ENCODE measurements at places on chromosomes 7 and 10. TPM values are rescaled to one million over a fixed set of nuclear protein-coding genes. Genes with fewer than 3 reads are reported as not detected.

GRCh38 chr7:7641129-7641663 is 644 bp downstream of the UMAD1 start:
- H3K4me1 ChIP-seq = peaks cover 38% of the 10 kb centered on the region
- no peaks in the 10 kb centered on the region for H3K27me3 ChIP-seq
- H3K4me3 ChIP-seq = peak overlapping the region; percentile 92
- DNase-seq = no peak
- peak overlapping the region; percentile 99 for H3K27ac ChIP-seq
- H3K36me3 ChIP-seq = peaks cover 35% of the 10 kb centered on the region

- H3K27me3 ChIP-seq = no peaks in the 10 kb centered on the region
- no peak overlapping the region for H3K27ac ChIP-seq
- H3K36me3 ChIP-seq = no peaks in the 10 kb centered on the region
- no peaks in the 10 kb centered on the region for H3K4me1 ChIP-seq
These were observed 39.3 kb downstream of the TAS2R41 start for GRCh38 chr7:143516981-143517380.

DNA sequence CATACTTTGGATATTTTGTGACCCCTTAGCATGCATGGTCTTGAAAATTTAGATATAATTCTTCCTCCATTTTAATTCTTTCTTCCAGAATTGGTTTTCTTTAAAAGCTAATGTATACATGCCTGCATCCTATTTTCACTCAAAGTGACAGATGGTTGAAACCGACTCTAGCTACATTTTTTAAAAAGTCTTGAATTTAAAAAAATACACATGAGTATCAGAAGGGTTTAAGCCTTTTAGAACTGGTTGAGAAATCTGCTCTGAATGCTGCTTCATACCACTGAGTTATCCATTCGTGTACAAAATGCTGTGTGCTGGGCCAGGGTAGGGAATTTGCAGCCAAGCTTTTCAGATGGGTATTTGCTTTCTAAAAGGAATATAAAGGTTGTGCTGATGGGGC is 16.5 kb downstream of the DYNC1I1 start:
- H3K36me3 ChIP-seq = no peaks in the 10 kb centered on the region
- peaks cover 4% of the 10 kb centered on the region for H3K27me3 ChIP-seq
- no peak overlapping the region for H3K27ac ChIP-seq
- H3K4me3 ChIP-seq = no peak overlapping the region

DNA sequence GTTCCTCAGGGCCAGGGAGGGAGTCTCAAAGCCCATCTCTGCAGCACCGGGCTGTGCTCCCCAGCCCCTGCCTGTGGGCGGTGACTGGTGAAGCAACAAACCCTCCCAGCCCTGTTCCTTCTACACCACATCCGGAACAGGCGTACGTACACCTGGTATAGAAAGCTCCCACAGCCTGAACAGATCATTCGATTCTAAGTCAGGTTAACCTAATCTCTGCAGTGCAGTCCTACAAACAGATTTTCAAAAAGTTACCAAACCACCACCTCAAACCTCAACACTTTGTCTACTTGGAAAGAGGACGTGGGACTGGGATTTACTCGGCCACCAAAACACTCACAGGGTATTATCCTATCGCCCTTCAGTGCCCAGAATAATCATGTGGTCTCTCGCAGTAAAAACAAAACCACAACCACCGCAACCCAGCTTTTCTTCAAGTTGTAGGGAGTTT is 238.4 kb downstream of the DIP2C start:
- H3K4me3 ChIP-seq = peak overlapping the region; percentile 55
- H3K4me1 ChIP-seq = peaks cover 41% of the 10 kb centered on the region
- H3K36me3 ChIP-seq = peaks cover 2% of the 10 kb centered on the region
- peak overlapping the region; percentile 89 for H3K27ac ChIP-seq
- DNase-seq = peak; percentile 81
- peaks cover 4% of the 10 kb centered on the region for H3K27me3 ChIP-seq

- no peak overlapping the region for H3K27ac ChIP-seq
- H3K4me3 ChIP-seq = no peak overlapping the region
- no peaks in the 10 kb centered on the region for H3K36me3 ChIP-seq
- no peak for DNase-seq
These were observed 737 bp downstream of the CABCOCO1 start for GRCh38 chr10:61663466-61663865.

DNA sequence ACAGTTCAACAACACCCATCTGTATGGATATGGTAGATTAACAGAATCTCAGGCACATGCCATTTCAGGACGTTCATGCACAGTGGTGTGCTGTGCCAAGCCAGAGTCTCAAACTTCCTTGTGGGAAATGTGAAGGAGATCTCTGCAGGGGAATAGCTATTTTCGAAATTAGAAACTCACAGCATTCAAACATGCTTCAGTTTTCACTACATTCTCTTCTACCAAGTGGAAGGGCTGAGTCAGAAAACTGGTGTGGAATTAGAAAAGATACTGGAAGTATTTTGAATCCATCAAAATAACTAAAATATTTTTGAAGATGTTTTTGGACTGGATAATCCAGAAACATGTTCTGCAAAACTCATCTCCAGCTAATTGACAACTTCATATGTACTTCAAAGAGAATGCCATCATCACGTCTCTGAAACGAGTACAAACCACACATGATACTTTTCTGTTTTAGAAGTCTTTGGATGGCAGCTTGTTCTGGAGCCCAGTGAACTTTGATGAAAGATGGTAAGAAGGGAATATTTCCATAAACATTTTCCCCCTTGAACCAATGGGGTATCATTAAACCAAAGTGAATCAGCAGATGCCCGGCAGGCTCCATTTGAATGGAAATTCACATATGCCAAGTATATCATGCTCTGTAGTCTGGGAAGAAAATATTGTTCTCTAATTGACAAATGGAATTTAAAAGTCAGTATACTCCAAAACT is 616.3 kb upstream of the IGFBP3 start:
- no peak overlapping the region for H3K27ac ChIP-seq
- DNase-seq = no peak
- H3K36me3 ChIP-seq = no peaks in the 10 kb centered on the region

GRCh38 chr10:125721035-125721434 is 1.5 kb downstream of the EDRF1 start:
- H3K36me3 ChIP-seq = peaks cover 40% of the 10 kb centered on the region
- peak overlapping the region; percentile 66 for H3K27ac ChIP-seq
- no peak for DNase-seq
- H3K4me3 ChIP-seq = peak overlapping the region; percentile 88
- peaks cover 30% of the 10 kb centered on the region for H3K4me1 ChIP-seq

DNA sequence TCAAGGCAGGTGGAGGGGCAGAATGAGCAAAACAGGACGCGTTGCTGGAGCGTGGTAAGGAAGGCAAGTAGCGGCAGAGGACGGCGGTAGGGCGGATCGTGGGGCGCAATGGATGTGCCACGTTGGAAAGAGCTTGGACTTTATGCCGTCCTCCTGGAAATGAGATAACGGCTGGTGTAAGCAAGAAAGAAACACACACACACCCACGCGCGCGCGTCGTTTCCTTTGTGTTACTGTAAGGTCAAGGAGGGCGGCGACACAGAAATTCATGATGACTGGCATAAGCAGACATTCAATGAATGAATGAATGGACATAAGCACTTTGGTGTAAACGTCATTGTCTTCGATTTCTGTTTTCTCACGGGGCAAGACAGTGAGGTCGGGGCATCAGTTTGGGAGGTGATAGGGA is 683 bp upstream of the ENTPD7 start:
- peak overlapping the region; percentile 78 for H3K4me3 ChIP-seq
- peaks cover 22% of the 10 kb centered on the region for H3K4me1 ChIP-seq
- no peaks in the 10 kb centered on the region for H3K36me3 ChIP-seq
- peaks cover 24% of the 10 kb centered on the region for H3K27me3 ChIP-seq
- H3K27ac ChIP-seq = peak overlapping the region; percentile 85
- peak; percentile 34 for DNase-seq

DNA sequence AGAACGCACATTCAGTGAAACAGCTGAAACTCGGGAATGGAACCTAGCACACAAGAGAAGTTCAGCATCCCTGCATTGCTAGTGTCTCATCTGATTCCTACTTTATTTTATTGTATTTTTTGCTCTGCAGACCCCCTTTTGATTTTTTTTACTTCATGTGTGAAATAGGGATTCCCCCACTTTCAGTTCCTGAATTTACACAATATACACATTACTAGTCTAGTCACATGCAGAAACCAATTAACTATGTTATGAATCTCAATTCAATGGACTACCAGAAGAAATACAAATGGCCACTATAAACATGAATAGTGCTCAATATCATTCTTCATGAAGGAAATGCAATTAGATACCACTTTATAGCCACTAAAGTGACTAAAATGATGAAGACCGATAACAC is 386.1 kb upstream of the COBL start:
- no peaks in the 10 kb centered on the region for H3K27me3 ChIP-seq
- no peak overlapping the region for H3K27ac ChIP-seq
- no peaks in the 10 kb centered on the region for H3K36me3 ChIP-seq
- no peak overlapping the region for H3K4me3 ChIP-seq
- no peaks in the 10 kb centered on the region for H3K4me1 ChIP-seq

- no peak for DNase-seq
- H3K36me3 ChIP-seq = no peaks in the 10 kb centered on the region
- no peaks in the 10 kb centered on the region for H3K27me3 ChIP-seq
- peaks cover 4% of the 10 kb centered on the region for H3K4me1 ChIP-seq
- no peak overlapping the region for H3K27ac ChIP-seq
These were observed 163.5 kb upstream of the NEBL start for GRCh38 chr10:21060626-21061025.

DNA sequence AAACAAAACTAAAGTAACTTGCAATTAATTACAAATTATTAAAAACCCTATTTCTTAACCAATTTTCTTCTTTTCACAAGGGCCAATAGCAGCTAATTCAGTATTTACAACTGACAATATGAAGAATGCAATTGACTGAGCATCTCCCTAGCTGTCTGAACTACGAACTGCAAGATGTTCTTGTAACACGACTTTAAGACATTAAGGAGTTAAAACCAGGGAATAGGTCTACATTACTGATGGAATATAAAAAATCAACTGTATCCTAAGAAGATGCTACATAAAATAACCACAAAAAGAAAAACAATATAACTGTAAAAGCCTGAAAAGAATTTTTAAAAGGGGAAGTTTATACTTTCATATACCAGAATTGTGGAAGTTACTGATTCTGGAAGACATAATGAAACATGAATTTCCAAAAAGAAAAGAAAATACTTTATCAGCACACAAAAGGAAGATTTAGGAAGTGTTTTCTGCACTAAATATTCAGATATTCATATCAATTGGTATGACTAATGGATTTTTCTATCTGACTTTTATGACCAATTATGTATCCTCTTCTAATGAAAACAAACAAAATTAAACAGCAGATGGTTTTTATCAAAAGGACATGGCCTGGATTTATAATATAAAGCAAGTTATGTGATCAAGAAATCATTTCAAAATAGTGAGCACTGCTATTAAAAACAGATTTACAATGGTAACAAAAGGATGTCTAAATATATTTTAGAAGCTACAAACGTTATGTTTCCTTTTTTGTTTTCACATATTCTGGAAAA is 1.6 kb downstream of the GPR22 start:
- H3K27me3 ChIP-seq = no peaks in the 10 kb centered on the region
- H3K4me1 ChIP-seq = no peaks in the 10 kb centered on the region
- no peak overlapping the region for H3K27ac ChIP-seq
- H3K4me3 ChIP-seq = no peak overlapping the region
- no peaks in the 10 kb centered on the region for H3K36me3 ChIP-seq

GRCh38 chr10:97210543-97210960 is 24.8 kb upstream of the SLIT1 start:
- H3K27me3 ChIP-seq = no peaks in the 10 kb centered on the region
- no peak overlapping the region for H3K27ac ChIP-seq
- H3K4me3 ChIP-seq = no peak overlapping the region
- no peaks in the 10 kb centered on the region for H3K36me3 ChIP-seq
- DNase-seq = peak; percentile 76

DNA sequence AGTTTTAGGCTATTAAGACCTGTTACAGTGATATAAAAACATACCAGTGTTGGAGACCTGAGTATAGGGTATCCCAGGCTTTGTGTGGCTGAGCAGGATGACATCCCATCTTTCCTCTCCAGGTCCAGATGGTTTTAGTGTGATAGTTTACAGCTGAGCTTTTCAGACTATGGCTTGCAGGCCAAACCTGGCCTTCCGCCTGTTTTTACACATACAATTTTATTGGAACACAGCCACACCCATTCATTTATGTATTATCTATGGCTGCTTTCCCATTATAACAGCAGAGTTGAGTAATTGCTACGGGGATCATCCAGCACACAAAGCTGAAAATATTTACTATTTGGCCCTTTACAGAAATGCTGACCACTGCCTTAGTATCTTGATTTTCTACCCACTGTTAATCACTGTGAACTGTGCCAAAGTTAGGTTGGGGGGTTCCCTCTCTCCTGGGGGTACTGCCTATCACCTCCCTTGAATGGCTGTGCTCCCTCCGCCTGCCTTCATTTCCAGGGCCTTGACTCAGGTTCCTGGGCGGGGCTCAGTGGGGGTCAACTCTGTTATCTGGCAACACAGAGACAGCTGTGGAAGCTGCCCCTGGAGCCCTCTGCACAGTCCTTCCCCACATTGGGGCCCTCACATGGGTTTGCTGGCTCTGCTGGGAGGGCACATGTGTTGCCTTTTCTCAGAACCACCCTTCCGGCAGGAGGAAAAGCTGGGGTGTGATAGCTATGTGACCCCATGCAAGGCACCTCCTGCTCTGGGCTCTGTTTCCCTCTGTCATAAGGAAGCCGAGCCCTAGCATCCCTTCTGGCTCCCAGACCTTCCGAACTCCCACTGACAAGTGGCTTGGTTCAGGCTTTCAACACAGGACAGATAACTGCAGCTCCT is 40.3 kb upstream of the SH2D4B start:
- H3K4me3 ChIP-seq = peak overlapping the region; percentile 39
- peaks cover 85% of the 10 kb centered on the region for H3K36me3 ChIP-seq
- DNase-seq = peak; percentile 27

DNA sequence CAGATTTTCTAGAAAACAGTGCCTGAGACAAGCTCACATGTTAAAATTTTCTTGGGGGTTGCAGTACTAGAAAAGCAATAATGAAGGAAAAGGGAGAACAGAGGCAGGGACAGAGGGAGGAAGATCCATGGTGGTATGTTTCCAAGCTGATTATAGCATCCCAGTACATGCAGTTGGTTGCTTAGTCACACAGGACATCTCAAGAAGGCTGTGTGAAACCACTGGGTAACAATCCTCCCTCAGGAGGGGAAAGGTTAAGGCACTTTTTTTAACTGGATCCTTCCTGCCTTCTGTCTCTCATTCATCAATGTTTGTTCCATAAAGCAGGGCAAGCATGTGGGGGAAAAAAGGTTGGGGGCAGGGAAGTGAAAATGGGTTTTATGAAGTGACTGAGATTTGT is 6.1 kb upstream of the IMMP2L start:
- DNase-seq = no peak
- H3K4me1 ChIP-seq = peaks cover 3% of the 10 kb centered on the region
- H3K36me3 ChIP-seq = no peaks in the 10 kb centered on the region
- H3K4me3 ChIP-seq = no peak overlapping the region

GRCh38 chr10:1153805-1154351 is 97.7 kb downstream of the WDR37 start:
- no peaks in the 10 kb centered on the region for H3K27me3 ChIP-seq
- no peak for DNase-seq
- H3K27ac ChIP-seq = no peak overlapping the region
- H3K36me3 ChIP-seq = no peaks in the 10 kb centered on the region

The CAV1 gene
- not detected for total RNA-seq

The PRKCQ gene
- total RNA-seq = 62.6 TPM

The GNGT1 gene
- total RNA-seq = not detected

The DYDC2 gene
- total RNA-seq = not detected
